HFF-Myc (cell line): ENCODE measurements at places on chromosomes 16 and 17.

DNA sequence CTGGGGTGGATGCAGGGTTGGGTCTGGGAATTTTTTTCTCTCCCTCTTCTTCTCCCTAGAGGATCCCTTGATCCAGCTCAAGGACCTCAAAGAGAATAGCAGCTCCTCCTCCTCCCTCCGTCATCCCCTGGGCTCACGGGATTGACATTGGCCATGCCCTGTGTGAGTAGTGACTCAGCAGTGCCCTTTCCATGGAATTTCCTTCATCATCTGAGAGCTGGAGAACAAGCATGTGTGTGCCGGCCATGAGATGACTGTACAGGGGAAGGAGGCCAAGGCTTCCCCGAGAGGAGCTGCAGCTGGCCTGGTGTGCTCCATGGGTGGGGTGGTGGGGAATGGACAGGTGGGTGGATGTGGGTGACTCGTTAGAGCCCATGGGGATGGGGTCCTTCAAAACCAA, 8.9 kb upstream of the WSCD1 start:
- peak; percentile 17 for DNase-seq

GRCh38 chr16:12199524-12199923, 223.0 kb downstream of the SNX29 start:
- no peak for DNase-seq

DNA sequence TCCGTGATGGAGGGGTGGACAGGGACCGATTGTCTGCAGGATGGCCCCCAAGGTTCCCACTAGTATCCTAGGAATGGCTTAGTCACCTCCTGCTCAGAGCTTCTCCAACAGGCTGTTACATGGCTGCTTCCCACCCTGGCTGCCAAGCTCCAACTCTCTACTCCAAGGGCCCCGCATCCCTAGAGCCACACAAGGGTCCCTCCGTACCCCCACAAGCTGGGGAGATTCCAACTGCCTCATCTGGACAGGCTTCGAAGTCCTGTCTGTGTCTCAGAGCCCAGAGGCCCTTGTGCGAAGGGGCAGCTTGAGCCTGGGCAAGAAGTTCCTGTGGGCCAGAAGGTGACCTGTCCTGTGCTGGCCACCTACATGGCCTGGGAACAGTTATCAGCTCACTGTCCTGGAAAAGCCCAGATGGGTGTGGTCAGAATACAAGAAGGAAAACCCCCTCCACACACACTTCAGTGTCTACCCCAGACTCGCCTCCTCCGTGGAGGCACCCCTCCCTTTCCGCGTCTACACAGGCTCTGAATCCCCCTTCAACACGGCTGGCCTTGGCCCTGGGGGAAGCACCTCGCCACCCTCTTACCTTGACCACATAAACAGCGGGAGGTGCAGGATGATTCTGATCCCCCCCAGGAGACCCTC, 586 bp downstream of the MEAK7 start:
- no peak for DNase-seq

DNA sequence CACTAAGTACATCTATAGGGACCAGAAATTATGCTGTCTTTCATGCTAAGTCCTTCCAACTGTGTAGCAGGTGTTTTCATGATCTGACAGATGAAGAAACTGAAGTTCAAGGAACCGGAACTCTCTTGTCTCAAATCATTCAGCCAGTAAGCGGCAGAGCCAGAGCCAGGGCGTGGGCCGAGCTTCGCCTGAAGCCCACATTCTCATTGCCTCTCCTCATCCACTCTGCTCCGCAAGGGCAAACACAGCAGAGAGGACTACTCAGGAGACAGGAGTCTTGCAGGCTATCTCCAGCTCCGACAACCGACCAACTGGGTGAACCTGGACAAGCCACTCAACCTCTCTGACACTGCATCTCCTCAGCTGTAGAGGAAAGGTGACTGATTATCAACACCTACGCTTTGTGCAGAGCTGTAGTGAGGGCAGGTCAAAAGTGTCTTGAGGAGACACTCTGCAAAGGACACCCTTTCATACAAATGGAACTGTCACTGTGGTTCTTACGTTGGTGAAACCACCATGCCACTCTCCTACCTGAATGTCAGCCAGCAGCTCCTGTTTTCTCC, 72.9 kb downstream of the CYTH1 start:
- DNase-seq = no peak

GRCh38 chr16:51184702-51185433, 33.8 kb upstream of the SALL1 start:
- no peak for DNase-seq

GRCh38 chr17:56751145-56751738, 82.5 kb downstream of the C17orf67 start:
- no peak for DNase-seq

- DNase-seq = peak; percentile 92
These were observed 4.3 kb upstream of the KRTAP3-1 start for GRCh38 chr17:41013181-41013580.

GRCh38 chr16:84780544-84781376, 39.0 kb upstream of the CRISPLD2 start:
- no peak for DNase-seq

DNA sequence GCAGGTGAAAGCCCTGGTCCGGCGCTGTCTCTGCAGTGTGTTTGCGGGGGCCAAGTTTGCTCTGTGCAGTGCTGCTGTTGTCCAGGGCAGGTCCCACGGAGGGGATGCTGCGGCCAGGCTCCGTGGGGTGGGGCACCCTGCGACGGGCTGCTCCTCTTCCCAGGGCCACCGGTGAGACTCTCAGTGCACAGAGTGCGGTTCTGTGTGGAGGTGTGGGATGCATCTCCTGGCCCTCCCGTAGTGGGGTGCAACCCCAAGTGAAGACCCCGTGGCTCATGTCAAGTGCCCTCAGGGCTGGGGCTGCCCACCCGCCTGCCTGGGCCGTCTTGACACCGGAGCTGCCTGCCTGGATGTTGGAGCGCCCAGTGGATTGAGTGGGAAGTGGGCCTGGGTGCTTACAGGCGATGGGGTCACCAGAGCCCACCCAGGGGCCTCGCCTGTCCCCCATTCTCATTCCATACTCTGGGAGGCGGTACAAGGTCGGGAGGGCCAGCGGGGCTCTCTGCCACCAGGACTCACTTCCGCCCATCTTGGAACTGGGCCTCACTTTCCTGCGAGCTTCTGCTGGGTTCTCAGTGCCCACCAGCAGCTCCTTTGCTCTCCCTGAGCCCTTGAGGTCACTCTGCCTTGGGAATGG, 119.9 kb downstream of the BANP start:
- DNase-seq = no peak

DNA sequence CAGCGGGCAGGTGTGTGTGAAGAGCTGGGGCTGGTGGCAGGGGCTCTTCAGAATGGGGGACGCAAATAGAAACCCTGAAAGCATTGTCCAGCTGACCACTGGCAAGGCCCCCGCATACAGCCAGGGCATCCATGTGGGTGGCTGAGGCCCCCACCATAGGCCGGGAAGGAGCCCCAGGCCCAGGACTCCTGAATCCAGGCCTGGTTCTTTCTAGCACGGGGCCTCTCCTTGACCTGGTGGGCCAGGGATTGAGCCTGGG, 200.5 kb downstream of the NTN1 start:
- no peak for DNase-seq

- DNase-seq = no peak
These were observed 7.9 kb downstream of the ENGASE start for GRCh38 chr17:79082311-79083190.

- no peak for DNase-seq
These were observed 8.2 kb upstream of the CIAO3 start for GRCh38 chr16:749010-749409.

DNA sequence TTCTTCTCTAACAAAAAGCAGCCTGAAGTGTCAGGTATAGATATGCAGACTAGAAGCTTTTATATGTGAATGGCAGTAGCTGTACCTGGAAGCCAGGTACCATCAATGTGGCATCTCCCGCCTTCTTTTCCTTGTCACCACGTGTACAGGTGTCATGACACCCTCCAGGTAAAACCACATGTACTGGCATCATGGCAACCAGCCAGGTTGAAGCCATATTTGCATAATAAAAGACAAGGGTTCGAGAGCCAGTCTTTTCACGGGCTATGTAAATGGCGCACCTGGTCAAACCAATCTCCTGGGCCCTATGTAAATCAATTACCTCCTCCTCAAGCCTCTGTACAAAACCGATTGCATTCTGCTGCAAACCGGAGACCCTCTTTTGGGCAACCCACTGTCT, 541.3 kb downstream of the CDH11 start:
- no peak for DNase-seq

- no peak for DNase-seq
These were observed 2.6 kb downstream of the STH start for GRCh38 chr17:46001390-46002310.

GRCh38 chr17:28759256-28759865, 15.6 kb downstream of the TRAF4 start:
- no peak for DNase-seq

DNA sequence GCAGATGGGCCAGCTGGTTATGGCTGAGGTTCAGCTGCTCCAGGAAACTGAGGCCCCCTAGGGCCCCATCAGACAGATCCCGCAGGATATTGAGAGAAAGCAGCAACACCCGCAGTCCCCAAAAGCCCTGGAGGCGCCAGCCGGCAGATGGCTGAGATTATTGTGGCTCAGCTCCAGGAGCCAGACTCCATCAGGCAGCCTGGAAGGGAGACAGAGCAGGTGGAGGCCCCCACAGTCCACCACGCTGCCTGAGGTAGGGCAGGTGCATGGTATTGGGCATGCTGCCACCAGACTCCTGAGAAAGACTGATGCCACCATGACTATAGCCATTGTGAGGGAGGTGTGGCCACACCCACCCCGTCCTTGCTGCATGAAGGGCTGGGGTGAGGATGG, 9.5 kb upstream of the TMEM101 start:
- DNase-seq = no peak

DNA sequence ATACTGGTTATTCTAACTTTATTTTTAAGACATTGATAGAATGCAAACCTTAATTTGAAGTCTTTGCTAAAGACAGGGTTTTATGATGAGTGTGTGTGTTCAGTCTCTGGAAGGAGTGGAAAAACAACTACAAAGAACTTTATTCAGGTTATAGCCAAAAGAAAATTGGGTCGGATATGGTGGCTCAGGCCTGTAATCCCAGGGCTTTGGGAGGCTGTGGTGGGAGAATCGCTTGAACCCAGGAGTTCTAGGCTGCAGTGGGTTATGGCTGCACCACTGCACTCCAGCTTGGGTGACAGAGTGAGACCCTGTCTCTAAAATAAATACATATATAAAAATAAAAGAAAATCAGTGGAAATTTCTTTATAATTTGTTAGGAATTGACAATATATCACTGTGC, 581.5 kb upstream of the CA10 start:
- no peak for DNase-seq

- no peak for DNase-seq
These were observed 36.6 kb upstream of the EMP2 start for GRCh38 chr16:10616756-10617640.

DNA sequence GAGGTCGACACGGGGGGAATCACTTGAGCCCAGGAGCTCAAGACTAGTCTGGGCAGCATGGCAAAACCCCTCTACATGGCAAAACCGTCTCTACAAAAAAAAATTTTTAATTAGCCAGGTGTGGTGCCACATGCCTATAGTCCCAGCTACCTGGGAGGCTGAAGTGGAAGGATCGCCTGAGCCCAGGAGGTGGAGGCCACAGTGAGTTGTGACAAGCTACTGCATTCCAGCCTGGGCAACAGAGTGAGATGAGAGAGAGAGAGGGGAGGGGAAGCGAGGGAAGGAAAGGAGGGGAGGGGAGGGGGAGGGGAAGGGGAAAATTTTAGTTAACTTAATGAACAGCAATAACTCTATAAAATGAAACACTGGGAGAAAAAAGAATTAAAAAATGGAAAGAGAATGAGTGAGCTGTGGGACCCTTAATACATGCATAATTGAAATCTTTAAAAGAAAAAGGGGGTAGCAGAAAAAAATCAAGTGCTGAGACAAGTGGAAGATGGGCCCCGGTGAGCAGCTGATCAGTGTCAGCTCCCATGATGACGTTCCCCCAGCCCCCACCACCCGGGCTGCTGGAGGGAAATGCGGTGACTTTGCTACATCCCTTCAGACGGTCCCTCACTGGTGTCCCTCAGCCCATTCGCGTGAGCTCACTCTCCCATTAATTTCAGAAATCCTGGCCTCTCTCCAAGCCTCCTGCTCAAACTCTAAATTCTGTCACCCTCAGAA, 2.7 kb downstream of the ASGR2 start:
- DNase-seq = no peak

GRCh38 chr17:338442-339192, 14.0 kb downstream of the RPH3AL start:
- no peak for DNase-seq

DNA sequence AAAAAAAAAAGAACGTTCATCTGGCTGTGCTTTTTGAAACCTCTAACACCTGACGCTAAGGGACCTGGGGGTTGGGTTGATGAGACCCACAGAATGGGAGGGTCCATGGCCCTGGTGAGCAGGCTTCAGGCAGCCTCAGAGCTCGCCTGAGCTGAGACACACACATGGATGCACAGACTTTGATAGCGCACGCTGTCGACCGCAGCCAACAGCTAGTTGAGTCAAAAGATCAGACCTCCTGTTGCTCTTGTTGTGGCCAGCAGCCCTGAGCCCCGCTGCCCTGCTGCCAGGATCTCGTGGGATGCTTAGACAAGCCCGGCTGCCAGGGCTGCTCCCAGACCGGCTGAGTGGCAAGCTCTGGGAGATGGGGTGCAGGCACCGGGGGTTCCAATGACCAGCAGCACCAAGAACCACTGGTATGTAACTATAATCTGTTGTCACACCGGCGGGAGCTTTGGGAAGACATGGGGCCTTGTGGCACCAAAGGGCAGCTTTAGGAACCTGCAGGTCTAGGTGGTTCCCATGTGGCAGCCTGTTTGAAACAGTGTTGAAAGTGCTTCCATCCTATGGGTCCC, 20.0 kb upstream of the MEAK7 start:
- DNase-seq = no peak

- DNase-seq = no peak
These were observed 117.8 kb downstream of the RAB11FIP4 start for GRCh38 chr17:31509095-31509804.

DNA sequence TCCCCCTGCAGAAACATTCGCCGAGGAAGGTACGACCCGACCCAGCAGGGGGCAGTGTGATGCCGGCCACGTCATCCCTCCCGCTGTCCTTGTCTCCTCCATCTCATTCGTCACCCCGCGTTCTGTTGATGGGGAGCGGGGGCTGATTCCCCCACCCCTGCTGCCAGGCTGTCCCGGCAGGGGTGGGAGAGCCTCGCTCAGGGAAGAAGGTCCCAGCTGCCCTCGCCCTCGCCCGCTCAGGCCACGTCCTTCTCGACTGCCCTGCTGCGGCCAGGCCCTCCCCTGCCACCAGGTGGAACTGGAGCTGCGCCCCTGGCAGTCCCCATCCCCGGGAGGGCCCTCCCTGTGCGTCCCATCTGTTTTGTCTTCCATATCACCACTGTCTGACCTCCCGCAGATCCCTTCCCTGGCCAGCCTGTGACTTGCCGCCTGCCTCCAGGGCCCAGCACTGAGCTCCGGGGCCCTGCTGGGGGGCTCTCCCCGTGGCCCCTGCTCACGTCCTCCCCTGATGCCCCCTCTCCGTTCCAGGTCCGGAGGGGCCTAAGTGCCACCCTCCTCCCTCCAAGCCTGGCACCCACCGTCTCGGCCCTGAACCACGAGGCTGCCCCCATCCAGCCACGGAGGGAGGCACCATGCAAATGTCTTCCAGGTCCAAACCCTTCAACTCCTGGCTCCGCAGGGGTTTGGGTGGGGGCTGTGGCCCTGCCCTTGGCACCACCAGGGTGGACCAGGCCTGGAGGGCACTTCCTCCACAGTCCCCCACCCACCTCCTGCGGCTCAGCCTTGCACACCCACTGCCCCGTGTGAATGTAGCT, 20.6 kb downstream of the ADAM11 start:
- no peak for DNase-seq

GRCh38 chr16:11708421-11708820, 34.2 kb downstream of the TXNDC11 start:
- DNase-seq = no peak
